ENCODE measurements at places on chromosomes 4 and X.

GRCh38 chrX:152646961-152647360 is 9.3 kb downstream of the GABRQ start:
- no peak for DNase-seq

DNA sequence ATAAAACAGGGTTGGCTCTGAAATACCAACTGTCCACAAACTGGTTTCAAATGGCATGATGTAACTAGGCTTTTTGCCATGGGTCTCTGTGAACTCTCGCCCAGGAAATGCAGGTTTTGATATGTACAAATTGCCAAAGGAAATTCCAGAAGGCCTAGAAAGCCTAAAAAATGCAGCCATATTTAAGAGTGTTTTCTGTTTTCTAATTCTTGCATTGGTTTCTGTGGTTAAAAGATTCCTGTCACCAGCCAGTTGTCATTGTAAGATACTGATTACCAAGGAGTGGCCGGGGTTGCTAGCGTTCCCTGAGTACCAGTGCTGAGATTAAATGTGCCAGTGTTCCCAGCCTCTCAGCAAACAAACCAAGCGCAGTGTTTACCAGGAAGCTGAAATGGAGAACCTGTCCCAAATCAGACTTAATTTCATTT is 53.9 kb upstream of the SORBS2 start:
- DNase-seq = no peak

DNA sequence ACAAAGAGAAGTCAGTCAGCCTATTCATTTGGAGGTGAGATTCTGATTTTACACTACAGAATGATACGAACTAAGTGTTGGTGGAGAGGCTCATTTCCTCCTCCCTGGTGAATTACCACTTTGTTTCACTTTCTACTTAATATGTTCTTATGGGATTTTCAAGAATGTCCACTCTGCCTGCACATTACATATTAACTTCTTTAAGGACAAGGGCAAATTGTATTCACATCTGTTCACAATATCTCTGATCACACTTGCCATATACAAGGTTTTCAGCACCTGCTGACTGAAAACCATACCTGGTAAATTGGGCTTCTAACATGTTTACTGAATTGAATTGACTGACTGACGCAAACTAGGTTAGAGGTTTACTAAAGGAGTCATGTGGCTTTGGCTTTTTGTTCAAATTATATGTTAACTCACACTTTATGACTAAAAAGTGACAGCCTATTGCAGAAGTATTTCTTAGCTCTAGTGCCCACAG is 188.4 kb upstream of the MBNL3 start:
- no peak for DNase-seq

GRCh38 chr4:141027421-141027820 is 105.8 kb downstream of the RNF150 start:
- DNase-seq = peak; percentile 32

Measured in mesenchymal stem cell (in vitro differentiated cells and primary cell).